Calu3 (cell line): ENCODE measurements at places on chromosomes 1 and 21. TPM values are rescaled to one million over a fixed set of nuclear protein-coding genes. Genes with fewer than 3 reads are reported as not detected.
A peak's percentile ranks its signal among the peaks of the same experiment; 100 is the strongest.

DNA sequence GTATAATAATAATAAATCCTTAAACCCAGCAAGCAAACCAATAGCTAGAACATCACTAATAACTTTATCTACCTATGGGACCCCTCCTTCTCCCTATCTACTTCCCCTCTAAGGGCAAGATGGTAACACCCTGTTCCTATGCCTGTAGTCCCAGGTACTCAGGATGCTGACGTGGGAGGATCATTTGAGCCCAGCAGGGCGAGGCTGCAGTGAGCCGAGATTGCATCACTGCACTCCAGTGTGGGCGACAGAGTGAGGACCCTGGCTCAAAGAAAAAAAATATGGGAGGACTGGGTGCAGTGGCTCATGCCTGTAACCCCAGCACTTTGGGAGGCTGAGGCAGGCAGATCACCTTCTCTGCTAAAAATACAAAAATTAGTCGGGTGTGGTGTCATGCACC is 143.1 kb upstream of the SLC45A1 start:
- DNase-seq = peak; percentile 31

Gene CDCA8
- 33.2 and 34.5 TPM in 2 replicates for total RNA-seq

GRCh38 chr1:156648951-156649350 is 7.0 kb downstream of the BCAN start:
- no peak for DNase-seq

- DNase-seq = no peak
Observed at GRCh38 chr1:4165686-4166300, 265.7 kb upstream of the C1orf174 start.

Gene NBPF6
- total RNA-seq = not detected in 2 replicates

GRCh38 chr1:175888996-175889395 is 145.6 kb upstream of the TNR start:
- DNase-seq = no peak

DNA sequence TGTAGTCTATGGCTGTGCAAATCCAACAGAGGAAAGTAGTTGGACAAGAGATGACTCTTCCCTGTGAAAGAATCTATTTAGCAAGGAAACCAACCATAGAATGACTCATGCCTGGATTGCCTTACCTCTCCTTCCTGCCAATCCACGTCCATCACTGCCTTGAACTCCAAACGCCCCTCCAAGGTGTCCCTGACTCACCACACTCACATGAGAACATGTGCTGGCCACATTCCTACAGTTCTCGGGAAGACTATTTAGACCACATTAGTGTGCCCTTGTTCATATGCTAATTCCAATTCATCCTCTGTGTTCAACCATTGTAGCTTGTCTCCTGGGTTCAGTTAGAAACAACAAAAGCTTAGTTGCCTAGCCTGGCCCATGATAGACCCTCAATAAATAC is 157.3 kb downstream of the SLC30A10 start:
- DNase-seq = peak; percentile 78

DNA sequence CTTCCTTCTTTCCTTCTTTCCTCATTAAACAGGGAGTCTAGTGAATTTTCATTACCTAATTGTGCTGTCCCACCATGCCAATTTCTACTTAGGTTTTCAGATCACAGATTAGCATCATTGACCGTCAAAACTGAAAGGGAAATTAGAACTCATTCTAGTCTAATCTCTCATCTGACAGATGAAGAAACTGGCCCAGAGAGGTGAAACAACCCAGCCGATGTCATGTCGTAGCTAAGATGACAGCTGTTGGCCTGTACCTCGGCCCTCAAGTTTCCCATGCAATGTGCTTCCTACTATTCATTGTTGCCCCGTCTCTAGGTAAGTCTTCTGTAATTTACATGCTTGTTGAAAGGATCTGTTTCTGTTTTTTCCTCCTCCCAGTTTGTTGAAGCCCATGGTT is 128.2 kb upstream of the KIAA0040 start:
- DNase-seq = no peak

Gene ZBTB18
- 35.8 and 37.8 TPM in 2 replicates for total RNA-seq

Gene SH2D1B
- not detected in 2 replicates for total RNA-seq

DNA sequence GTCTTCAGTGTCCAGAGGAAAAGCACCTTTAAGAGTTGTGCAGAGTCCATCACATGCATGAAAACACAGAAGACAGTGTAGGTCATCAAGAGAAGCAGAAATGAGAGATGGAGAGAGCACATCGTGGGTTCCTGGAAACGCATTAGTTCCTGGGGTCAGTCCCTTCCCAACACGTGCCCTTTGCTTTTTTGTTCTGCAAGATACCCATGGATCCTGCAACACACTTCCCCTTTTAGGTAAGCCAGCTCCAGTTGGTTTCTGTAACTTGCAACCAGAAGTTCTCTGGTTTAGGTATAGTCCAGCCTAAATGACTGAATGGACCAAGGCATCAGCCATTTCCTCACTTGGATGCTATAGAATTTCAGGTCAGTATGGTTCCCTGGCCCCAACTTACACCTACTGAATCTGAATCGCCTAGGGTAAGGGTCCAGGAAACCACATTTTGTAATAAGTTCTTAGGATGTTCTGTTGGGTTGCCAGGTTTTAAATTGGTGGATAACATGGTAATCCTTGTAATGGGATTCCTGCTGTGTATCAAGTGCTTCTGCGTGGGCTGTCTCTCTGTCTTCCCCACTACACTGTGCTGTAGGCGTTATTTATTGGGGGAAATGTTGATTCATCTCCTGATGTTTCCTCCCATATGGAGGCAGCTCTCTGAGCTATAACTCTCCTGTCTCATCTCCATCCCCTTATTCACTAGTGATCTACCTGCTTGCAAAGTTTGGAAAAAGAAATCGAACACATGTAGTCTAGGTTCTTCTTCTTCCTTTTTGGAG is 230.6 kb downstream of the TNR start:
- DNase-seq = no peak

DNA sequence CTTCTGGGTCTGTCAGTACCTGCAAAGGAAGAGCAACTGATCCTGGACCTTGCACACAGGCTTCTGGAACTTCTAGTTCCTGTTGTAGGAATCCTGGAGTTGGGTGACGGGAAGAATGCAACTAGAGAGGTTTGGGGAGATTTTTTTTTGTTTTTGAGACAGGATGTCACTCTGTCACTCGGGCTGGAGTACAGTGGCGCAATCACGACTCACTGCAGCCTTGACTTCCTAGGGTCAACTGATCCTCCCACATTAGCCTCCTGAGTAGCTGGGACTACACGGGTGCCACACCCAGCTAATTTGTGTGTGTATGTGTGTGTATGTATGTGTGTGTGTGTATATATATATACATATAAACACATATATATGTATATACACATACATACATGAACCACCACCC is 18.8 kb downstream of the ENTREP3 start:
- DNase-seq = no peak

DNA sequence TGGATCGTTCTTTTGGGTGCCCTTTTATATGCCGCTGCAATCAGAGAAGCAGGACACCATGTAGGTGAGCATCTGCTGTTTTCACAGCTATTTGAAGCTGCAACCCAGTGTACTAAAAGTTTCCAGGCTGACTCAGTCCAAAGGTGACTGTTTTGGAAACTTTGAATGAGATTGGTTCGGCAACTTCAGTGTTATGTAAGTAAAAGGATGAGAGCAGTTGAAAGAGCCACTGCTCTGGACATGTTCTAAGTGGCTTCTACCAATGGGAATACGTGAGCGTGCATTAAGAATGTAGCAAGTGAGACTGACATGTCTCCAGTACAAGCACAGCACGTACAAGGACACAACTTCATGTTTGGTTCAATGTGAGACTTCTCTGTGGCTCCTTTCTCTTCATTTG is 55.6 kb downstream of the DDR2 start:
- DNase-seq = no peak

DNA sequence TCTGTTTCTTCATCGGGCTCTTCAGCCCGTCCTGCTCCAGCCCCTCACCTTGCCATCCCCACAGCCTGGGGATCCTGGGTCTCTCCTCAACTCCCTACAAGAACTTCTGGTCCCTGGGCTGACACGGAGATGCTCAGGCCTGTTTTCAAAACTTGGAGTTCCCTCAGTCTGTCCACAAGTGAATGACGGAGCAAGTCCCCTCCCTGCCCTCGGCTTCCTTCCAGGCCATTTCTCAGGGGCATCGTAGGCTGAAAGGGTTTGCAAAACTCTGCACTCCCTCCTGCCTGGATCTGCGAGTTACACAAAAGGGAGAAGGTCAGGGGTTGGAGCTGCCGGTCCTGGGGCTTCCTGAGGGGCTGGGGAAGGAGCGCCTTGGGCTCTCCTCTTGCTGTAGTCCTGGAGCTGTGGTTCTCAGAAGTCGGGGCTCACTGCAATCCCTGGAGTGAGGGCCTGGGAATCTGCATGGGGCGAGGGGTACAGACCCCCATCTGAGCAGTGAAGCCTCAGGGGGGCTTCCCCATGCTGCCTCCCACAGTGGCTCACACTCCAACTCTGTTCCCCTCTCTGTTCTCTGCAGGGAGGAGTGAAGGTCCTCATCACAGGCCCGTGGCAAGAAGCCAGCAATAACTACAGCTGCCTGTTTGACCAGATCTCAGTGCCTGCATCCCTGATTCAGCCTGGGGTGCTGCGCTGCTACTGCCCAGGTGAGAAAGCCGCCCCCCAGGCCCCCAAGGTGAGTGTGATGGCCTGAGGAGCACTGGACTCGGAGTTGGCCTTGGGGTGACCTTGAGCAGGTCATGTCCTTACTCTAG is 100.6 kb upstream of the VAMP3 start:
- no peak for DNase-seq

DNA sequence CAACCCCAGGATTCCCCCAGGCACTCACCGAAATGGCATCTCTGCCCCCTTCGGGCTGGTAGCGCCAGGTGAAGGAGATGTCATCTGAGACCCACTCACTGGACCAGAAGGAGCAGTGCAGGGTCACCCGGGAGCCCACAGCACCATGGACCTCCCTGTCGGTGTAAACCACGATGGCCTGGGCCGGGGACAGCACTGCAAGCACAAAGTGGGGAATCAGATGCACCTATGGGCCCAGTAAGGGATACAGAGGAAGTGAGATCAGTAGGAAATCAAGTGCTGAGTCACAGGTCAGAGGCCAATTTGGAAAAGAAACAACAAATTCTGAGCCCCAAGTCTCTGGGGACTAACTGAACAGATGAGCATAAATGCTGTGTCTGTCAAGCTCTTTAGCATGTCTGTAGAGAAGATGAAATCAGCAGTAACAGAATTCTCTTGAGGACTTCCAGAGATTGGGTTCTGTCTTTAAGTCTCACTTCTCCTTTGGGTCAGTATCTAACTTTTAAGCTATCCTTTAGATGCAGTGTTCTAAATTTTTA is 2.5 kb downstream of the MPZ start:
- no peak for DNase-seq

Gene S100A8
- total RNA-seq = not detected in 2 replicates

DNA sequence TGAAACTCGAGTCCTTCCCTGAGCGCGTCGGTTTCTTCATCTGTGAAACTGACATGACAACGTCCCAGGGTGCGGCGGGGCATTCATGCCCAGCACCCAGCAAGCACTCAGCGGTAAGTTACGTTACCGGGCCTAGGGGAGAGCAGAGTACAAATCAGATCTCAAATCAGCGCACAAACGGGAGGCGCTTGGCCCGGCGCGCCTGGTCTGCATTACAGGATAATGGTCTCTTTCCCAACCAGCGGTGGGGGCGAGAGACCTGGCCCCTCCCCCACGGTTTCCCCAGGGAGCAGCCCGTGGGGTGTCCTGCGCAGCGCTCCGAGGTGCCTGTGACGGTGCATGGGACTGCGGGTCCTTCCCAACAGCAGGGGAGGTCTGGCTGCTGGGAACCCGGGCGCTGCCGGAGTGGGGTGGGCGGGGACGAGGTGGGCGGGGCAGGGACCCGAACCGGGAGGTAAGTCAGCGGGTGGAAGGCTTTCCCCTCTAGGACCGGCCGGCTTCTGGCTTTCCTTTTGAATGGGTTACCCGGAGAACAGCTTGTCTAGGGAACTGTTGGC is 1.0 kb downstream of the TMEM51 start:
- peak; percentile 42 for DNase-seq

DNA sequence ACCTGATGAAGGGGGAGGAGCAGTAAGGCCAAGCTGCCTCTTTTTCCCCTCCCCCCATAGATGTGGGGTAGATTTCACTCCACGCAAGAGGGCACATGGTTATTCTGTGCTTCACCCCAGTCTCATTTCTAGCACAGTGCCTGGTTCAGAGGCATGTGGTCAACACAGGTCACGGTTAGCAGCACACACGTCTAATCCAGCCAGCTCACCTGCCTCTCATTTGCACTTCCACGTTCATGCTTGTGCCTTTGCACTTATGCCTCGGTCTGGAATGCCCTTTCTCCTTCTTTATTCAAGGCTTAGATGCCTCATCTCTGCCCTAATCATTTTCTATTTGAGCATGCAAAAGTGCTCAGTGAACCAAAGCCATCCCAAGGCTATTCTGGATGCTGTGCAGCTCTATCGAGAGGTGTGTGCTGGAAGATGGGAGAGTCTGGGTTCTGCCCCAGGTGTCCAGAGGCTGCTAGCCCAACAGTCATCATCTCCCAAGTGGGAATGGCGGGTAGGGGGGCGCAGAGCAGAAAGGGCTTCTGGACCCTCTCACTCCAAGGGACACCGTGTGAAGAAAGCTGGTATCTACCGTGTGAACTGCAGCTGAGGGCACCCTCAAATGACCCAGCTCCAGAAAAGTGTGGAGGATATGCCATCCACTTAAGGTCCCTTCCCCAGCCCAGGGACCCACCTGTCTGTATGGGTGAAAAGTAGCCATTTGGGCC is 2.1 kb upstream of the A3GALT2 start:
- no peak for DNase-seq

DNA sequence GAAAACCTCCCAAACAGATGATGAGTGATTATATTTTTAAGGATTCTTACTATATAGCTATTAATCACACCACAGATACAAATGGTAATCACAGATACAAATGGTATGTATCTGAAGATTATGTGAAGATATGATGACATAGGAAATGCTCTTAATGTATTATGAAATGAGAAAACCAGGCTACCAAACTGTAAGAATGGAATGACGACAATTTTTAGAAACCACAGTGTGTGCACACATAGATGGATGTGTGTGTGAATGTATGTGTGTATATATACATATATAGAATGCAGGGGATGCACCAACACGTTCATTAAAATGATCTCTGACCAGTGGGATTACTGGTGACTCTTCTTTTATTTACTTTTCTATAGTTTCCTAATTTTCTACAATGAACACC is 21.5 kb upstream of the ENAH start:
- DNase-seq = no peak

Gene DENND2D
- 11.8 and 20.0 TPM in 2 replicates for total RNA-seq

Gene ARMH1
- total RNA-seq = 4.7 and 5.8 TPM in 2 replicates

GRCh38 chr1:100720751-100721150 is 1.2 kb downstream of the VCAM1 start:
- no peak for DNase-seq

GRCh38 chr1:73056826-73057225 is 774.5 kb upstream of the NEGR1 start:
- DNase-seq = no peak

- DNase-seq = peak; percentile 82
Observed at GRCh38 chr1:98053471-98054366, 132.9 kb upstream of the DPYD start.
